ENCODE measurements at places on chromosomes 2 and 18.

DNA sequence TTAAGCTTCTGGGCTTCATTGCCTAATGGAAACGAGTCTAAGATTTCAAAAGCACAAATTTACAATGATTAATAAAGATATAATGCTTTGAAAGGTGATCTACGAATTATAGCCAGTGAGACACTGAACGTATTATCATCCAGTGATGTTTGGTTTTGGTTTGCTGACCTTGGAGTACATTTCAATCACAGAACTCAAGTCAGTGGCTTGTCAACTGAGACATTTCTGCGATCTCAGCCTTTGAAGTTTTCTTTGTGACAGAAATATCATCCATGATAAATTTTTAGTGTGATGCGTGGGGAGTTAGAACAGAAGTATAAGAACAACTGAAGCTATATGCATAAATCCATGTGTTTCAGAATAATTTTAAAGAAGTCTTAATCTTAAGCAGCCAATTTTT is 263.8 kb downstream of the TCF4 start:
- no peak for DNase-seq

- no peak for DNase-seq
Measured at GRCh38 chr2:127157651-127158485, 50.9 kb upstream of the BIN1 start.

DNA sequence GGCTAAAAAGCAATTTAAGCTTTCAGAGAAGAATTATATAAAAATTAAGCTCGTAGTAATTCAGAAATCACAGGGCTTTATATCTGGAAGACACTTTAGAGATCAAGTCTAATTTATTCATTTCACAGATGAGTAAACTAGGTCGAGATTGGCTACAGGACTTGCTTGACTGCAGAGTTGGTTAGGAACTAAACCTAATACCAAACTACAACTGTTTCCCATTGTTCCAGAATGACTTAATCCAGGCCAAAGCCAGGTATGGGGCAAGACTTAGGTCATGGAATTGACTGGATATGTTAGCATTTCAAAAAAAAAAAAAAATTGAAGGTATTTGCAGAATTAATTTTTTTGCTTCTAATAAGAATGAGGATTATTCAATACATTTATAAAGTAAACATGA is 146.1 kb downstream of the RIT2 start:
- no peak for DNase-seq

DNA sequence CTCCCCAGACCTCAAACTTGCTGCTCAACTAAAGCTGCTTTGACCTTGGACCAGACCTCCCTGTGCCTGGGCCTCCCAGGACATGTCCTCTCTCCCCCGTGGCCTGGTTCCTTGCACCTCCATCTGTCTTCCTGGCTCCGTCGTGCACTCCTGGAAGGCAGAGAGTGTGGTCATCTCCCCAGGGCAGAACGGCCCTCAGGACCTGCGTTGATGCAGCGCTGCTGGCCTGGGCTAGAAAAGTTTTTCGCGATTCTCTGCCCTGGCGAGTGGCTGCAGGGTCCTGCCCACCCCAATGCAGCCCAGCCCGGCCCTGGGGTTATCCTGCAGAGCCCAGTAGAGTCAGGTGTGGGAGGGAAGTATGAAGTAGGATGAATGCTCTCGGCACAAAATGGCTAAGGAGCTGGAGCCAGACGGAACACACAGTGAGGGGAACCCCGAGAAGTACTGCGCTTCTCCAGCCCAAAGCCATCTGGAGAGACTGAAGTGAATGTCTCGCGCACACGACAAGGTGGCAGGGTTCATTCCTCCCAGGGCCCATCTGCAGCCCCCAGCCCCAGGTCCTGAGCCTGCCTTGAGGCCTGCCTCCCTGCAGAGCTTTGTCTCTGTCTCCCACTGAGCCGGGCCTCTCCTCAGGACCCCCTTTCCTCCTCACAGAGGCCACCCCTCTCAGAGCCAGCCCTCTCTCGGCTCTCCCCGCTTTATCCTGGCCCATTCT is 41.7 kb downstream of the ATOH8 start:
- no peak for DNase-seq

DNA sequence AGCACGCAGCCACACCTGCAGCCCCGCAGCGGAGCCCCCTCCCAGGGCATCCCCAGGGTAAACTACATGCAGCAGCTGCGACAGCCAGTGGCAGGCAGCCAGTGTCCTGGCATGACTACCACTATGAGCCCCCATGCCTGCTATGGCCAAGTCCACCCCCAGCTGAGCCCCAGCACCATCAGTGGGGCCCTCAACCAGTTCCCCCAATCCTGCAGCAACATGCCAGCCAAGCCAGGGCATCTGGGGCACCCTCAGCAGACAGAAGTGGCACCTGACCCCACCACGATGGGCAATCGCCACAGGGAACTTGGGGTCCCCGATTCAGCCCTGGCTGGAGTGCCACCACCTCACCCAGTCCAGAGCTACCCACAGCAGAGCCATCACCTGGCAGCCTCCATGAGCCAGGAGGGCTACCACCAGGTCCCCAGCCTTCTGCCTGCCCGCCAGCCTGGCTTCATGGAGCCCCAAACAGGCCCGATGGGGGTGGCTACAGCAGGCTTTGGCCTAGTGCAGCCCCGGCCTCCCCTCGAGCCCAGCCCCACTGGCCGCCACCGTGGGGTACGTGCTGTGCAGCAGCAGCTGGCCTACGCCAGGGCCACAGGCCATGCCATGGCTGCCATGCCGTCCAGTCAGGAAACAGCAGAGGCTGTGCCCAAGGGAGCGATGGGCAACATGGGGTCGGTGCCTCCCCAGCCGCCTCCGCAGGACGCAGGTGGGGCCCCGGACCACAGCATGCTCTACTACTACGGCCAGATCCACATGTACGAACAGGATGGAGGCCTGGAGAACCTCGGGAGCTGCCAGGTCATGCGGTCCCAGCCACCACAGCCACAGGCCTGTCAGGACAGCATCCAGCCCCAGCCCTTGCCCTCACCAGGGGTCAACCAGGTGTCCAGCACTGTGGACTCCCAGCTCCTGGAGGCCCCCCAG is 254.1 kb downstream of the GLI2 start:
- no peak for DNase-seq

DNA sequence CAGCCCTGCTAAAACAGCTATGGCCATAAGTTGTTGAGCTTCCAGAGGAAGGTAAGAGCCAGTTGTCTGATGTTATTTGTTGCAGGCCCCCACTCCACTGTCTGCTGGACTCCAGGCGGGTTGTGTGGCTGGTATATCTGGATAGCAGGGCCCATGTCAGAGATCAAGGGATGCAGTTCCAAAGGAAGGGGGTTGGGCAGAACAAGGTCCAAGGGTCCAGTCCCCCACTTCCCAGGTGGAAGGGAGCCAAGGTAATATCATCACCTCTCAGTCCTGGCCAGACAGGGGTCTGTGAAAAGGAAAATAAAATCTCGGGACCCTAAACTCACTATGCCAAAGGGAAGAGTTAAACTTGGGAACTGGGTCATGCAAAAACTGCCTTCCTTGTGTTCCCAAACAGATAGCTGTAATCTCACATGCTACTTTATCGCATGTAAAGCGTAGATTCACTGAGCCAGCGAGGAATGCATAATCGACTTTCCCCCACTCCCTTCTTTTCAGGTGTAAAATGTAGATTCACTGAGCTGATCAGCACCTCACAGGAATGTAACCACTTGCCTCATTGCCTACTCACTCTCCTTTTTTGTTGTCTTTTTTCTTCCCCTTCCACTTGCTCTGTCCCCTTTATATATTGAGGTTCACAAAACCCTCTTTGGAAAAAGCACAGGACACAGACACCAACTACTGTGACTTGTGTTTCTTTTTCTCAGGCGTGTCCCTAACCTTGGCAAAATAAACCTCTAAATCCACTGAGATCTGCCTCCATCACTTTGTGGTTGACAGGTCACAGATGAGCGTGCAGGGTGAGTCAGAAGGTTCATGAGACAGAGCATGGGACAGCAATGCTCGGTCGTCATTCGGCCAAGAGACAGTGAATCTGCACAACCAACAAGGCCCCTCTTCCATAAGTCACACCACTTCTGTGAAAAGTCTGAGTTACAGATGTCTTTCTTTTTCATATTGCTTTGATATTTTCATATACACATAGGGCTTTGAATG is 255.3 kb upstream of the SIX2 start:
- DNase-seq = no peak

DNA sequence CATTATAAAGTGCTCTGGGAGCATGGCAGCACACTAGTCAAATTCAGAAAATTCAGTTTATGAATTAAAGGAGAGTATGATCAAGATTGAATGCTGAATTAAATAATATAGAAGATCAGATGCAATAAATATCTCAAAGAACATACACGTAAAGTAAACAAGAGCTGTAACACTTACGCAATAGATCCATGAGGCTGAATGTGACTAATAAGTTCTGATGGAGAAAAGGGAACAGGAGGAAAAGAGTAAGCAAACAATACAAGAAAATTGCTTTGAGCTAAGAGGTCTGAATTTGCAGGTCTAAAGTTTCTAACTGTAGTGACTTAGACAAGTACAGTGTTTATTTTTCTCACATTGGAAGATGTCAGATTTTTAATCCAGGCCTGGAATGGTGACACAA is 646.7 kb upstream of the ZNF804A start:
- DNase-seq = no peak

DNA sequence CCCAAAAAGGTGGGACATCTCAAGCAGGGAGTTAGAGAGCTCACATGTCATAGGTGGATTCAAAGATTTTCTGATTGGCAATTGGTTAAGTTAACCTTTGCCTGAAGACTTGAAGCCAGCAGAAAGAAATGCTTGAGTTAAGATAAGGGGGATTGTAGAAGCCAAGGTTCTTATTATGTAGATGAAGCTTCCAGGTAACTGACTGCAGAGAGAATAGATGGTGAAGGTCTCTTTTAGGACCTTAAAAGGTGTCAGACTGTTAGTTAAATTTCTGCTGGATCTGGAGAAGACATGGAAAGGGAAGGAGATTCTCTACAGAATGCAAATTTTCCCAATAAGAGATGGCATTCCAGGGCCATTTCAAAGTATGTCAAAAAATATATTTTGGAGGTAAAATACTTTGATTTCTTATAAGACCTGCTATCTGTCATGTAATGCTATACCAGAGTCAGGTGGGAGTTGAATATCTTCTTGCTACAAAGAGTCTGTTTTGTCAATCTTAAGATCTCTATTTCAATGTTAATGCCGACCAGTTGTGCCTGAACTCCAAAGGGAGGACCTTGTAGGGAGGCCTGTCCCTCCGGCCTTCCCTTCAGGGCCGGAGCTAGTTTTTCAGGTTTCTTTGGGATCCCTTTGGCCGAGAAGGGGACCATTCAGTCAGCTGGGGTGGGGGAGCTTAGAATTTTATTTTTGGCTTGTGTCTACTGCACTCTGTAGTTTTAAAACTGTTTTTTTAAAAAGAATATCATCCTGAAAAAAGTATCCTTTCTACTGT is 280.6 kb downstream of the PTGR3 start:
- DNase-seq = no peak

DNA sequence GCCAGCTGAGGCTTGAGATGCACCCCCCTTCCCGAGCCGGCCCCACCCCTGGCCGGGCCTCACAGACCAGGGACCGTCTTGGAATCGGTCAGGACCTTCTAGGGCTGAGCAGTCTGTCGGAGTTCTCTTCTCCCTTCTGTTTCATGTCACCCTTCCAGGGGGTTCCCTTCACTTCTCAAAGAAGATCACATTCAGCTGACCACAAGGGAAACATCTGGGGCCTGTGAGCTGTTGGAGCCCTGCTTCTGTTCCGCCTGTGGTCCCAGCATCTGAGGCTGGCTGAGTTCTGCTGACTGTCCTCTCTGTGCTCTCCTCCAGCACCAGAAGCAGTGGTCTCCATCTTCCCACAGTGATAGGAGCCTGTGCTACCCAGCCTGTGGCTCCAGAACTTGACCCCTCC is 106.5 kb downstream of the SEPTIN10 start:
- no peak for DNase-seq

DNA sequence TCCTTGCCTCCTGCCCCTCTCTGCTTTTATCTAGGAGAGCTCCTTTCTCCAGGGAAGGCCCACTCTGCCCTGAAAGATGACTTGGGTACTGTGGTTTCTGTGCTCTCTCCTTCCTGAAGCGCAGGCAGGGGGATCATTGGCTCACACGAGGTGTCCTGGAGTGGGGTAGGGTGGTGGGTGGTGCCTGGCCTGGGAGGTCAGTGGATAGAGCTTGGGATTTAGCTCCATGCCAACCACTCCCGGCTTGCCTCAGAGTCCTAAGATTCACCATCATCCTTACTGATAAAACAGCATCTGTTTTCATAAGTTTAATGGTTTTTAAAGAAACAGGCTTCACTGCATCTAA is 63.1 kb downstream of the CIB4 start:
- DNase-seq = no peak

DNA sequence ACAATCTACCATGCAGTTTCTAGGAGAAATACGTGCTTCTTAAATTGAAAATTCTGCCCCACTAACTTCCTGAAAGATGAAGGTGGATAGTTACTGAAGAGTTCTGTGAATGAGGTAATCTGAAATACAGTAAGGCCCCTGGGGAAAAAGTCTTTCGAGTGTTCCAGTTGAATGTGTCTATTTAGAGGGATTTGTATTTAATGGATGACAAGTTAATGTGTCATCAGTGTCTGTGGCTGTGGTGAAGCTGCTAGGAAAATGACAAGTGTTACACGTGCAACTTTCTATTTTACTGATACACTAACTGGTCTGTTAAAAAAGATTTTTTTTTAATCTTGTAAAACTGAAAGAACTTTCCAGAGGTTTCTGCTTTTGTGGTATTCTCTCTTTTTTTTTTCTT is 384.6 kb downstream of the STK39 start:
- no peak for DNase-seq

DNA sequence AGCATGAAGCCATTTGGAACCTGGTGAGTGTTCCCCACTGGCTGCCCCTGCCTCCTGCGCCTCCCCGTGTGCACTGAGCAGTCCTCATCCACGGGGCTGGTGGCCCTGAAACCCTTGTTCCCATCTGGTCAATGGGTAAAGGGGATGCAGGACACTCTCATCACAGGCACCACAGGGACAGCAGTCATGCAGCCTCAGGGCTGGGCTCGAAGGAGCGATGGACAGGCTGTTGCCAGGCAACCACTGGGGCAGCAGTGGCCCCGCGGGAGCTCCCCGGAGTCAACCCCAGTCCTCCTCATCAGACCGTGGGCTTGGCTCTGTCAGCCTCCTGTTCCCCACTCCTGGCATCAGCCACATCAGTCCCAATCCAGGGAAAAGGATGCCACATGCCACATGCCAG is 509.5 kb downstream of the EIPR1 start:
- DNase-seq = no peak

GRCh38 chr2:85698184-85698879 is 4.2 kb downstream of the GNLY start:
- no peak for DNase-seq

DNA sequence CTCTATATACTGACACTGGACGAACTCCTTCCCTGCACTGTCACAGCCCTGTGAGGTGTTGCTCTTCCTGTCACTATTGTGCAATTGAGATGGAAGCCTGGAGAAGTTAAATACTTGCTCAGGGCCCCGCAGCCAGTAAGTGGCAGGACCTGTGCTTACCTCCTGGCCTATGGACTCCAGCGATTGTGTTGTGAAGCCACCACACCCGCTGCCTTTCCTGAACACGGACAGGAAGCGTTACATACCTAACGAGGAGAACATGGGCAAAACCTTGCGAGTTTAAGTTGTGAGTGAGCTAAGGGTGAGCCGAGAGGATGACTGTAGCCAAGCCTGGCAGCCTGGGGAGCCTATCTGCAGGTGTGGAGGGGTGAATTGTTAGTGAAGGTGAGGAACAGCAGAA is 26.1 kb downstream of the RAB31 start:
- no peak for DNase-seq
